ENCODE measurements at places on chromosomes 11 and 22.

GRCh38 chr22:17269224-17269606, 50.0 kb upstream of the ADA2 start:
- no peak for DNase-seq

- DNase-seq = peak; percentile 91
Observed at GRCh38 chr11:117809236-117810055, 12.4 kb upstream of the DSCAML1 start.

- no peak for DNase-seq
Observed at GRCh38 chr11:94048032-94048709, 27.0 kb downstream of the HEPHL1 start.

DNA sequence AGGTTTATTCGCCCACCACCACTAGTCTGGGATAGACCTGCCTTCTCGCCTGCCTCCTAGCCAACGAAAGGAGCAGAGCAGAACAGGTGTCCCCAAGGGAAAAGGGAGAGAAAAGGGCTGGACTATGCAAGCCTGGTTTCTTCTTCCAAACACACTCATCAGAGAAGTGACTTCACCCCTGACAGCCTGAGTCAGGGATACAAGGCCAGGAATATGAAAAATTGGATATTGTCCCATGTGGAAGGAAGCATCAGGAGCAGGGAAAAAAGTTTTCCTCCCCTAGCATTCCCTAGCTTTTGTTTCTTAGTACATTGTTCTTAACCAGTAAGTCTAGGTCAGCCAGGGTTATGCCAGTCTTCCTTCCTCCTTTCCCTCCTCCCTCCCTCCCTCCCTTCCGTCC, 56.9 kb upstream of the TNRC6B start:
- DNase-seq = peak; percentile 24

DNA sequence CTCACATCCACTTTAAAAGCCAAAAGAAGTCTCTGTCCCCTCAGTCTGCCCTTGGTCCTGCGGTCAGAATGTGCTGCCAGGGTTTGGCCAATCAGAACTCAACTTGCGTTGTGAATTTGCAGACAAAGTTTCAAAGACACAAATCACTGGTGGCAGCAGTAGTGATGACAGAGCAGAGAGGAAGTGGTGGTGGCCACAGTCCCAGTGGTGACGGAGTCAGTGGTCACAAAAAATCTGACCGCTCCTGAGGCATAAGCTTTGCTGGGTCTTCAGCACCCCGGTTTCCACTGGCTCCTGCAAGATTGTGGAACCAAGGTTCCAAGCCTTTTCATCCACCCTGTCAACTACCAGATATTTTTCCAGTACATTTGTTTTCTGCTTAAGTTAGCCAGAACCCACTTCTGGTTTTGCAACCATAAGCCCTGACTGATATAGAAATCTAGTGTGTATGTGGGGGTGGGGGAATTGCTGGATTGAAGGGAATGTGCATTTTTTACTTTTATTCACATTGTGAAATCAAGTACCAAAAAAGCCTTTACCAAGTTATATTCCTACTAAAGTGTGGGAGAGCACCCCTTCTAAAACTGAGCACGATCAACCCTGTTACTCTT, 112.3 kb downstream of the TMPRSS5 start:
- DNase-seq = peak; percentile 80

DNA sequence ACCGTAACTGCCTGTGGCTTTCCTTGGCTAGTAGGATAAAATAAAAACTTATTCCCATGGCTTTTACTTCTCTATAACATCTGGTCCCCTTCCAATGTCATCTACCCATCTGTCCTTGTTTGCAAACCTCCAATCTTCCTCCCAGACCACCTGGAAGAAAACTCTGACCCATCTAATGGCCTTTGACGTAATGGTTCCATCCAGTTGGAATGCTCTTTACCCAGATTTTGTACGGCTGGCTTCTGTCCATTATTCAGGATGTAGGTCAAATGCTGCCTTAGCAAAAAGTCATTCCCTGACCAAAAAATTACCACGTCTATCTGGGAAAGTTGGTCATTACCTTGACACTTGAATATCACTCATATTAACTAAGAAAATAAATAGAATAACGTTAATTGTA, 577.9 kb upstream of the ANO5 start:
- no peak for DNase-seq

DNA sequence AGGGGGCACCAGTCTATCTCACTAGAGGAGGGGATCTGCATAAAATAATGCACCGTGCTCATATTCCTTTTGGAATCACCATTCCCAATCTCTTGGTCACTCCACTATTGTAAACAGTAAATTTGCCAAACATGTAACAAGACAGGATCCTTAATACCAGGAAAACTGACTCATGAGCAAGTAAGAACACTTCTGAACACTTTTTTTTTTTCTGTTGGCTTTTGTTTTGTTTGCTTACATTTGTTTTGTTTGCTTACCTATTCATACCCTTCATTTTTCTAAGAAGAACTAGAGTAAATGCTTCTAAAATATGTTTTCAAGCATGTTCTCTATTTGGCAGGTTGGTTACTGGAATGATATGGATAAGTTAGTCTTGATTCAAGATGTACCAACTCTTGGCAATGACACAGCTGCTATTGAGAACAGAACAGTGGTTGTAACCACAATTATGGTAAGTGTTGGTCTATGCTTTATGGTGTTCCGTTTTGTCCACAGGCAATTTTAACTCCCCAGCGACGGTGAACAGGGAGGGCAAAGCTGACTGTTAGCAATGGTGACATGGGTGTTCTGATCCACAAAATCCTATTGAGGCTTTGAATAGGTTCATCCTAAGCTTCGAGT, 111.8 kb downstream of the MSANTD4 start:
- DNase-seq = no peak

DNA sequence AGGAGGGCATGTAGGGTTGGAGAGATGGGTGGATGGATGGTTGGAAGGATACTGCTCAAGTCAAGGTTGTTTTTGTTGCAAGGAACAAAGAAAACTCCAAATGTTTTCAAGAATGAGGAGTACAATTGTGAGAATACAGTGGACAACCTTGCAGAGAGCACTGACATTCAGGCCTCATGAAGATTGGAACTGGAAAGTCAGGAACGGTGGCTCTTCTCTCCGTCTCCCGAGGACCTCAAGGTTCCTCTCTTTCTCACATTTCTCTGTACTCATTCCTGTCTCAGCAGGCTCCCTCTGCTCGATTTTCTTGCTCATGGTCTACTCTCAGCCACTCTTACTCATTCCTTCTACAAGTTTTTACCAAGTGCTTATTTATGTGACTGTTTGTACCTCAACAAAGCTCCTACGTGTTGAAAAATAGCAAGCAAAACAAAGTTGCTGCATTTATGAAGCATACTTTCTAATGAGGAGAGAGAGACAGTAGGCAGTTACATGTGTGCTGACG, 97.6 kb downstream of the SWAP70 start:
- no peak for DNase-seq

DNA sequence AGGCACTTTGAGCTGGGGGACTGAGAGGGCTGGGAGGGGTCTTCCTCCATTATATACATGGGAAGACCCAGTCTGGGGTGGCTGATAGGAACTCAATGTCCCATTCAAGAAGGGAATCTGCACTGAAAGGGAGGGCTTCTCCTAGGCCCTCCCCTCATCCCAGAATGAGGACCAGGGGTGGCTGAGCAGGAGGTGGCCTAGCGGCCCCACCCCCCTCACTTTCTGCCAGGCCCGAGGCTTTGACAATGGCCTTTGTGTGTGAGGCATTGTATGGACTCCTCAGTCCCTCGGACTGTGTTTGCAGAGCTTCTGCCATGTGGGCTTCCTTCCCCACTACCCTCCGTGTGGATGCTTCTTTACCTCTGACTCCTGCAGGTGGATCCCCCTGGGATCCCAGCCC, 65.7 kb downstream of the NECTIN1 start:
- DNase-seq = no peak

DNA sequence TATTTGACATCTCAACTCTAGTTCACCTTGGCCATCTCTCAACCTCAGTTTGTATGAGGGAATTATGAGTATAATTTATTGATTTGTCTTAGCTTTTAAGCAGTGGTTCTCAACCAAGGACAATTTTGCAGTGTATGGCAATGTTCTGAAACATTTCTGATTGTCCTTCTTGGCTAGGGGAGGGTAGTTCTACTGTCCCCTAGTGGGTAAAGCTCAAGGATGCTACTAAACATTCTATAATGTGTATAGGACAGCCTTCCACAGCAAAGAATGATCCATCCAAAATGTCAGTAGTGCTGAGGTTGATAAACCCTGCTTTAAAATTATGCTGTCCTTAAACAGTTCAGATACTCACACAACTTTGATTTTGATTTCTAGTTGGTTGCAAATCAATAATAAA, 78.1 kb upstream of the ALKBH3 start:
- no peak for DNase-seq

DNA sequence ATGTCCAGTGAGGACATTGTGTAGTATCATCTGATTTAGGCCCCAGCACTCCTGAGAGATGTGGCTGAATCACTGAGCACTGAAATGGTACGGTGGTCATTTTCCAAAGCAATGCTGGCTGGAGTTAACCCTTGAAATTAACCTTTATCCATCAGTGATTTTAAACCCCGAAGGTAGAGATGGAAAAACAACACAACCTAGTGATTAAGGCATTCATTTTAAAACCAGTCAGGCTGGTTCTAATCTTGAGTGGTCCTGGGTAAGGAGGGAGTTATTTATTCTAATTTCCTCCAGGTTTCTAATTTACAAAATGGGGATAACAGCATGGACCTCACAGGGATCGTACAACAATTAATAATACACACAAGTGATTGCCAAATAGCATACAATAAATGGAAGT, 6.6 kb upstream of the CSNK2A3 start:
- DNase-seq = no peak

- DNase-seq = no peak
Observed at GRCh38 chr11:69325446-69325845, 31.5 kb downstream of the MYEOV start.

DNA sequence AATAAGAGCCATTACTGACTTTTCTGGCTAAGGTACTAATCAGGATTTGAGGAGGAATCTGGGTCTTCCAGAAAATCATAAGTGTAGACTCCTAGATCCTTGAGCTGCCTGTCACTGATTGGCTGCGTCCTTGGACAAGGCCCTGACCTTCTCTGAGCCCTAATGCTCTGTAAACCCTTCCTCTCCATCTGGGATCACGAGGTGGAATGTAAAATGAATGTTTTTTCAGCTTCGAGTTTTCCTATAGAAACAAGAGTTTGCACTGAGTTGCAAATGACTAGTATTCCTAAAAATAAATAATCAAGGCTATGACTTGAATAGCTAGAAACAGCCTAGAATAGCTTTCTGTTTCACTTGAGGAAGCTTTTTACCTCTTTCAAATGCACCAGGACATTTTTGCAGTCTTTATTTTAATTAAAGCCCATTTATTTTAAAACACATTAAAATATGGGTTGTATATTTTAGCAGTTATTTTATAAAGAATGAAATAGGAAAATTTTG, 1.1 kb upstream of the DIXDC1 start:
- DNase-seq = peak; percentile 91

GRCh38 chr11:61814247-61814957, 2.4 kb downstream of the FADS1 start:
- DNase-seq = peak; percentile 46

DNA sequence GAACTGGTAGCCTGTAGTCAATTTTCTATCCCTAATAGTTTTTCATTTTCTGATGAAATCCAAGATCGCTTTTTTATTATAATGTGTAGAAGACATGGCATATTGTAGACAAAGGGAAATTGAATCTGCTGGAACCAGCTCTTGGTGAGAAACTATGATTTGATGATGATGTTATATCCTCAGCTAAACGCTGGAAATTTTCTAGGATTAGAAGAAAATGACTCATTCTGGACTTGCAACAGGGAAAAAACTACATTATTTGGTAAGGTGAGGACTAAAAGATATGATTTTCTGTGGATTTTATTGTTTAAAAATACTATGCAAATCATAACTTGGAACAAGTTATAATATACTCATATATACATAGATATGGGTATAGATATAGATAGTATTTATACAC, 14.1 kb upstream of the PGM2L1 start:
- no peak for DNase-seq

- DNase-seq = no peak
Observed at GRCh38 chr11:41982975-41983374, 523.5 kb upstream of the LRRC4C start.

DNA sequence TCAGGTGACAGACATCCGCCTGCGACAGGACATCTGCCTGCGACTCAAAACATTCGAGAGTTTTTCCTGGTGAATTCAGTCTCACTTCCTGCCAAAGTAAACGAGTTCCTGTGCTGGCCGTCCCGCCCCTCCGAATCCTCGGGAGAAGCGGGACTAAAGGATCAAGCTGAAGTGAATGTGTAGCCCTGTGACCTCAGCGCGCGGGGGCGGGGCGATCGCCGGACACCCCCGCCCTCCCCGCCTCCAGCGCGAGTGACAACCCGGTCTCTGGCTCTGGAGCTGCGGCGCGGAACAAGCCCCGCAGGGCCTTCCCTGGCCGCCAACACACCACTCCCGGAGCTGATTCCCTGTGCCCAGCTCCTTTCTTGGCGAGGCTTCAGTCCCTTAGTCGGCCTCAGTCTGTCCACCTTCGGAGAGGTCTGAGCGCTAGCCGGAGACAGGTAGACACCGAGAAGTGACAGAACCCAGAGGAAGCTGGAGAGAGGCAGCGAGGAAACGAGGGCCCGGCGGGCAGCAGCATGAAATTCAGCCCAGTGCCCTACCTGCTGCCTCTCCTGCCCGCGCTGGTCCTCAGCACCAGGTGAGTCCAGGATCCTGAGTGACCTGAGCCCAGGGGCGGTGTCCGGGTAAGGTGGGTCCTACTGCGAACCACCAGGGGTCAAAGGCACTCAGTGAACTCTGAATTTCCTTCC, 766.4 kb upstream of the LUZP2 start:
- DNase-seq = no peak

DNA sequence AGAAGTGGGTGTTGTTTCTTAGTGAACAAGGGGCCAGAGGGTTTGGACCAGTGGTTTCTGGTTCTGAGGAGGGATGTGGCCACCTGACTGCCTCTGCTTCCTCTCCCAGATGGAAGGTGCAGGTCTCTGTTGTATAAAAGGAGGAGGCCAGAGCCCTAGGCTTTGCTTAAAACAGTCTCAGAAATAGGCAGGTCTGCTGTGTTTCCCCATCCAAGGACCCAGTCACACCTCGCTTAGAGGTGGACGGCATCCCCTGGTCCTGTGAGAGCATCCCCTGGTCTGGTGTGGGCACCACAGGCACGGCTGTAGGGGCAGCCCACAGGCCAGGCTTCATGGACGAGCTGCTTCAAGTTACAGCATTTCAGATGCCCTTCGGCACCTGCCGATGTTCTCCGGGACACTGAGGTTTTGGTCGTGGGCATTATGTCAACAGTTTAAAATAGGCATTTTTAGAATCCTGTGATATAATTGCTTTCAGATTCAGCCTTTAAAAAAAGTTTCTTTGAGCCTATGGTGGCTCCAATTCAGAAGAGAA, 45.7 kb upstream of the SHANK2 start:
- no peak for DNase-seq

DNA sequence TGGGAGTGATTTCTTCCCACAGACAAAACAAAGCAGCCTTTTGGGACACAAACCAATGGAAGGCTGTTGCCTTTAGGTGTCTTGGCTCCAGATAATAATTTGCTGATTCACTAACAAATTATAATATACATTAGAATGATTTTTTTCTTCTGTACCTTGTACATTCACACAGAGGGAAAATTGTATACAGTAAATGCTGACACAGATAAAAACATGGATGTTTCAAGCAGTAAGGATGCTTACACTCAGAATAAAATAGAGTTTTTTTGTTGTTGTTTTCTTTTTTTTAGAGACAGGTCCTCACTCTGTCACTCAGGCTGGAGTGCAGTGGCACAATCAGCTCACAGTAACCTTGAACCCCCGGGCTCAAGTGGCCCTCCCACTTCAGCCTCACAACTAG, 109.2 kb upstream of the TRPC6 start:
- DNase-seq = no peak
